ENCODE measurements at places on chromosomes 3 and 15.

- DNase-seq, result no peak
Measured at GRCh38 chr3:10601857-10602230, 96.5 kb upstream of the ATP2B2 start.

- peak; percentile 91 for DNase-seq
Measured at GRCh38 chr15:29805043-29805707, 17.1 kb downstream of the TJP1 start.

DNA sequence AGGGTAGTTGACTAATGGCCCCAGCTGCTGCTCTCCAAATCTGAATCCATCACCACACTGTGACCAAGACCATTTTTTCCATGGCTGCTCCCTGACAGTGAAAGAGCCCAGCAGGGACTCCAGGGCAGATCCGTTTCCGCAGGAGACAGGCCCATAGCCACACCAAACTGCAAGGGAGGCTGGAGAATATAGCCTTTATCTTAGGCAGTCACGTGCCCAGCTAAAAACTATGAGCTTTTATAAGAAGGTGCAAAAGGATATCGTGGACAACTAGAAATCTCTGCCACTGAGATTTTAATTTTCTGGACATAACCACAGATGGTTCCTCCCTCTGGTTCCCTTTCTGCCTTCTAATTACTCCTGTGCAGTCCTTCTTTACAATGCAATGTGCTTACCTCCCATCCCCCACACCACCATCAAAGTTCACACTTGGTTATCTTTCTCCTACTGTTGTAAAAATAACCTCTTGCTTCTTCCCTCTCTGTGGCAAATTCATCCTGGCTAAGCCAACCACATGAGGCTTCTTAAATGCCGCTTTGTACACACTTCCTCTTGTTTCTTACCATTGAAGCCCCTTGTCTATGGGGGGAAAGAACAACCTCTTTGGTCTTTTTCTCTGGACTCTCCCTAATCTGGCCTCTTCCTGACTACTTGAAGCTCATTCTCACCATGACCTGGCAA lies 233.7 kb downstream of the SHQ1 start:
- no peak for DNase-seq

GRCh38 chr3:45950686-45951600 lies 7.7 kb downstream of the CXCR6 start:
- no peak for DNase-seq

- DNase-seq, result peak; percentile 78
Measured at GRCh38 chr15:51162865-51163762, 68.4 kb upstream of the TNFAIP8L3 start.

DNA sequence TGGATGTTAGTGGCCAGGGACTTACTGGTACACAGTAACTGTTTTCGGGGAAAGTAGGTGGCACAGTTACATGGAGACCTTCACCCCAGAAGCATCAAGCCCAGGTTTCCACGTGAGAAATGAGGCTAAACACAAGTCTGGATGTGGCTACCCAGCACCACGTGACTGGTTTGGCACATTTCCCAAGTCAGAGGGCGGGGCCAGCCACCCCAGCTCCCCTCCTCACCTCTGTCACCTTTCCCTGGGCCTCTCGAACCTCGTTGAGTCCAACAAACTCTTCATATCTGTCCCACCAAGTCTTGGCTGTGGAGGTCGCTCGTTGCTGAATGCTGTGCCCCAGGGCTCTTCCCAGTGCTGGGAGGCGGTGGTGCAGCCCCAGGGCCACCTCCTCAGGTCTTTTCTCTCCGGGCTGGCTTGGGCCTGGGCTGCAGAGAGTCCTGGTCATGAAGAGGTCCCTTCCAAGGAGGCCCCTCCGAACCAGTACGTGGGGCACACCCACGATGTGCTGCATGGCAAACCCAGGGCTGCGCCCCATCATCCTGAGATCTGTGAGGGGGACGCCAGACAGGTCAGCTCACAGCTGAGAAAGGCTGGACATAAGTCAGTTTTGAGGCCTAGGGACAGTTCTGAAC lies 4.8 kb upstream of the PLXNB1 start:
- DNase-seq, result no peak

- DNase-seq, result no peak
Measured at GRCh38 chr3:16515885-16516420, 2.5 kb upstream of the RFTN1 start.

GRCh38 chr3:194877291-194878119 lies 191.8 kb downstream of the FAM43A start:
- DNase-seq, result no peak

DNA sequence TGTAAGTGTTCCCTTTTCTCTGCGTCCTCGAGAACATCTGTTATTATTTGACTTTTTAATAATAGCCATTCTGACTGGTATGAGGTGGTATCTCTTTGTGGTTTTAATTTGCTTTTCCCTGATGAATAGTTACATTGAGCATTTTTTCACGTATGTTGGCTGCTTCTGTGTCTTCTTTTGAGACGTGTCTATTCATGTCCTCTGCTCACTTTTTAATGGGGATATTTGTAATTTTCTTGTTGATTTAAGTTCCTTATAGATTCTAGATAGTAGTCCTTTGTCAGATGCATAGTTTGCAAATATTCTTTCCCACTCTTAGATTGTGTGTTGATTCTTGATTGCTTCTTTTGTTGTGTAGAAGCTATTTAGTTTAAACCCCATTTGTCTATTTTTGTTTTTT lies 179.2 kb downstream of the DOCK3 start:
- no peak for DNase-seq

GRCh38 chr3:126343649-126344035 lies 13.6 kb downstream of the KLF15 start:
- no peak for DNase-seq

GRCh38 chr3:60603860-60604259 lies 647.4 kb downstream of the FHIT start:
- DNase-seq, result no peak

- no peak for DNase-seq
Measured at GRCh38 chr3:51966016-51966415, 1.2 kb downstream of the PCBP4 start.

- no peak for DNase-seq
Measured at GRCh38 chr3:149278911-149279310, 54.5 kb downstream of the TM4SF18 start.

DNA sequence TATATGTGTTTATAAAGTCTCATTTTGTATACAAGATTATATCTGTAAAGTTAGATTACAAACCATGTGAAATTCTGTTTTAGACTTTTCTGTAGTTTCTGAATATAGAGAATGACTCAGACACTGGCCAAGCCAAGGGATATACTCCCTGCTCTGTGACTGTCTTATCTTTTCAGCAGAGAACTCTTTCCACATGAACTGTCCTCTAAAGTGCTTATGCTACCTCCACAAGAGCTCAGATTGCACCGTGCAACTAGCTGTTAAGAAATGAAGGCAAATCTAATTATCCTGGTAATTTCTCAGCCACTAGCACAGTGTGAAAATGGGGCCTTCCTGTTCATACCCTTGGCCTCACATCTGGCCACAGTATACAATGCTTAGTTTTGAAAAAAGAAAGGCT lies 44.3 kb upstream of the CPNE4 start:
- DNase-seq, result no peak

DNA sequence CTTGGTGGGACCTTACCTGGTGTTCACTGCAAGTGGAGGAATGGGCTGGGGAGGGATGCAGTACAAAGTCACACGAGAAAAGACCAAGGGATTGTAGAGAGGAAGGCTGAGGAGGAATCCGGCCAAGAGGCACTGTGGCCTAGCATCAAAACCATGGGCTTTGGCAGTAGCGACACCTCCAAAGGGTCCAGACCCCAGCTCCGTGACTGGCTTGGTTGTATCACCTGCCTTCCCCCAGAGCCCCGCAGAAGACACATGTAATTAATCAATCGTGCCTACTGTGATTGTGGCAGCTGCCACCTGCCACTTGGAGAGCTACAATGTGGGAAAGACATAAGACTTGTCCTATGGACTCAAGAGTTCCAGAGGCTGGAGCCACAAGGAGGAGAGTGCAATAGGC lies 54.7 kb downstream of the ST8SIA2 start:
- DNase-seq, result no peak

DNA sequence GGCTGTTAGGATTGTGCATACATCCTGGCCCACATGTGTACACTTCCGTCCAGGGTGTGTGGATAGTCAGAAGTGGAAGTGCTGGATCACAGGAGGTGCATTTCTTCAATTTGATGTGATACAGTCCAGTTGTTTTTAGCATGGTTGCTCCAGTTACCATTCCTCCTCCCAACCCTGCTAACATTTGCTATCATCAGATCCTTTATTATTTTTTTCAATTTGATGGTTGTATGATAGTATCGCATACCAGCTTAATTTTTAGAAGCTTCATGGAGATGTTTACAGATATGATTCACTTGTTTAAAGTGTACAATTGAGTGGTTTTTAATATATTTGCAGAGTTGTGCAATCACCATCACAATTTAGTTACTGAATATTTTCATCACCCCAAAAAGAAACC lies 202.7 kb downstream of the ITPR1 start:
- DNase-seq, result no peak

GRCh38 chr3:9238721-9239295 lies 10.6 kb downstream of the SRGAP3 start:
- DNase-seq, result no peak

GRCh38 chr3:23430781-23431398 lies 227.8 kb downstream of the UBE2E2 start:
- no peak for DNase-seq

- DNase-seq, result no peak
Measured at GRCh38 chr3:58524326-58524888, 12.6 kb downstream of the ACOX2 start.

DNA sequence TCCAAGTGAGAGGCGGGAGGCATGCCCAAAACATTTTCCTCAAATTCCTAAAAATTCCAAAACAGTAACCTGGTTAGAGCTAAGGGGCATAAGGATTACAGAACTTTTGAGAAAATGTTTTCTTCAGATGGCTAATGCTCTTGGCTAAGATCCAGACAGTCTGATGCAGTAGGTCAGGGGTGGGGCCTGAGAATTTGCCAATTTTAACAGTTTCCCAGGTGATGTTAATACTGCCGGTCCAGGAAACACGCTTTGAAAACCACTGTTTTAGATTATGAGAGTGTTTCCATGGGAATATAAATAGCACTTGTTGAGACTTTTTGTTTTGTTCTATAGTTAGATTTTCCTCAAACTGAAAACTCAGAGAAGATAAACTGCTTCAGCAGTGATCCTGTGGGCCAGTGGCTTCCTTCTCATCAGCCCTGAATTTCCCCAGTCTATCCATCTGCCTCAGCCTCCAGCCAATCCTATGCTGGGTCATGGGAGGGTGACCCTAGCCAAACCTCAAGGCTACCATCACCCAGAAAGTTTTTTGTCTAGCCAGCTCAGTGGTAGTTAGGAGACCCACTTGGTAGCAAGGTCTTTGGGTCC lies 71.6 kb upstream of the ACP3 start:
- peak; percentile 60 for DNase-seq

DNA sequence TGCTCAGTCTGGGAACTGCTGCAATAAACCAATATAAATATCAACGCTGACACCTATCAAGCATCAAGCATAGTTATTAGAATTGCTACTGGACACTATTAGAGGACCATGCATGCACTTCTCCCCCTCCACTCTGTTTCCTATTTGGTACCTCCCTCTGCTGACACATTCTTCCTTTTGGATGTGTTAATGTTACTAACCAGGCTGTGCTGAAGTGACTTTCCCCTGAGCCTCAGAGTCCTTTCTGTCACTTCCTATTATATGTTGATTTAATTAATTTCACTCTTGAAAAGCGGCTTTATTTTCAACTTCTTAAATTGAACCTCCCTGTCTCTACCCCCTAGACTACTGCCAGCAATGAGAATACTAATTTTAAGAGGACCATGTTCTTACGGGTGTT lies 379.1 kb downstream of the MCTP2 start:
- no peak for DNase-seq

DNA sequence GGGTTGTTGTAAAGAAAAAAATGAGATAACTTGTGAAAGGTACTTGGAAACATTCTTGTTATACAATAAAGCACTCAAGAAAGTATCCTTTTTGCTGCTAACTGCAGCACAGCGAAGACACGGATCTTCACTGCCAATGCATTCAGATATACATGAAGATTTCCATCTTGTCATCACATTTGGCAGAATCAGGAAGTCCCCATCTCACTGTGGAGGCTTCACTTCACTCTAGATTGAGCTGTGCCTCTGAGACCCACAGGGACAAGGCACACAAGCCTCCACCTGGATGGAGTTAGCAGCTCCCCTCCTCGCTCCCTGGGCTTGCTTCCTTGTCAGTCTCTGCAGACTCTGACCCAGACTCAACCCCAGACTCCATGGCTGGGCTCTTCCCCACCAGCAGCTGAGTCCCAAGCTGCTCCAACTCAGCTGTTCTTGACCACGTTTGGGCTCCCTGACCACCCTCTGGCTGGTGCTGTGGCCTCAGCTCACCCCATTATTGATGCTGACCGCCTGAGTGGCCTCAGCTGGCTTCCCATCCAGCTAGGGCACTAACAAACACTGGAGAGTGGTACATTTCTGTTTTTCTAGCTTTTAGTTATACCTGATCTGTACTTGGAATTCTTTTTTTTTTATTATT lies 45.4 kb upstream of the SMAD3 start:
- no peak for DNase-seq

DNA sequence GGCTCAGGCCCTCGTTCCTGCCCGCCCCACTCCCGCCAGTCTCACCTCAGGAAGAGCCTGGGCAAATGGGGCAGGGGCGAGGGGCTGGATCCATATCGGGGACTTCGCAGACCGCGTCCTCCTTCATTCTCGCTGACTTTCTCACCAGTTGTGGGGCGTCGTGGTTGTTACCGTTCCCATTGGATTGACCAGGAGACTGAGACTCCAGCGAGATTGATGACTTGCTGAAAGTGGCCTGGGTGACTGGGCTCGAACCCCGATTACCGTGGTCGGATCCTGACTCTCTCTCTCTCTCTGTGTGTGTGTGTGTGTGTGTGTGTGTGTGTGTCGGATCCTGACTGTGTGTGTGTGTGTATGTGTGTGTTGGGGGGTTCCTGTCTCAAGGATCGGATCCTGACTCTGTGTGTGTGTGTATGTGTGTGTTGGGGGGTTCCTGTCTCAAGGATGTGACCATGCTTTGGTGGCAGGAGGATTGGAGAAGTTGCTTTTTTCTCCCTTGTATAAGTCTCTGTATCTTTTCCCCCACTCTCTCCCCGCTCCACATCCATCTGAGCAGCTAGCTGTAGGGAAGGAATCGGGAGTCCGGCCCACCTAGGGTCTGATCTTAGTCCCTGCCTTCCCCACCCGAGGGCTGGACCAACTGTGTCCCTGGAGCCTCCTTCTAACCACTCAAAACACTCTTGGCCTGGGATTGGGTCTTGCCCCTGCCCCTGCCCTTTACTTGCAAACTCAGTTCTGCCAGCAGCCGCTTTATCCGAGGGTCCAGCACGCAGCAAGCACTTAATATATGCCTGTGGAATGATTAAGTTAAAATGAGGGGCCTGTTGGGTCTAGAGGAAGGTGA lies 603 bp downstream of the PLEKHO2 start:
- no peak for DNase-seq

GRCh38 chr3:23481616-23482278 lies 278.6 kb downstream of the UBE2E2 start:
- DNase-seq, result no peak

GRCh38 chr15:45399381-45400212 lies 21.3 kb upstream of the GATM start:
- peak; percentile 64 for DNase-seq

GRCh38 chr3:127748754-127749327 lies 73.5 kb downstream of the MGLL start:
- no peak for DNase-seq

All from MCF 10A (cell line).